AG10803 (cell line): ENCODE measurements at places on chromosomes 6 and 20.

GRCh38 chr20:14955399-14955798 lies 618.0 kb upstream of the FLRT3 start:
- no peak for DNase-seq

DNA sequence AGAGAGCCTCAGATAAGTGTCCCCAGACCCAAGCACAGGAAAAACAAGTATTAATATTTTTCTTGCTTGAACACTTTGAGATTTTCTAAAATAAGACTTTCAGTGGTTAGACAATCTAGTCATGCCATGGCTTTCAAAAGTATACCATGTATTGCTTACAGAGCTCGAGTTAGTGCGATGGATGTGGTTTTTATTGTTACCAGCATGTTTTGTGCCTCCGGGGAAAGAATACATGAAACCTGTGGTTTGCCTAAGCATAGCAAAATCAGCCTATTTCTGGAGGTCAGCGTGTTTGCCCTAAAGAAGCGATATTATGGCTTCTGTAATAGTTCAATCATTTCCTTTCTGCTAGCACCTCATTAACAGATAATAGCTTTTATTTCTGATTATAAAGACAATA lies 21.6 kb downstream of the RIN2 start:
- DNase-seq = no peak

DNA sequence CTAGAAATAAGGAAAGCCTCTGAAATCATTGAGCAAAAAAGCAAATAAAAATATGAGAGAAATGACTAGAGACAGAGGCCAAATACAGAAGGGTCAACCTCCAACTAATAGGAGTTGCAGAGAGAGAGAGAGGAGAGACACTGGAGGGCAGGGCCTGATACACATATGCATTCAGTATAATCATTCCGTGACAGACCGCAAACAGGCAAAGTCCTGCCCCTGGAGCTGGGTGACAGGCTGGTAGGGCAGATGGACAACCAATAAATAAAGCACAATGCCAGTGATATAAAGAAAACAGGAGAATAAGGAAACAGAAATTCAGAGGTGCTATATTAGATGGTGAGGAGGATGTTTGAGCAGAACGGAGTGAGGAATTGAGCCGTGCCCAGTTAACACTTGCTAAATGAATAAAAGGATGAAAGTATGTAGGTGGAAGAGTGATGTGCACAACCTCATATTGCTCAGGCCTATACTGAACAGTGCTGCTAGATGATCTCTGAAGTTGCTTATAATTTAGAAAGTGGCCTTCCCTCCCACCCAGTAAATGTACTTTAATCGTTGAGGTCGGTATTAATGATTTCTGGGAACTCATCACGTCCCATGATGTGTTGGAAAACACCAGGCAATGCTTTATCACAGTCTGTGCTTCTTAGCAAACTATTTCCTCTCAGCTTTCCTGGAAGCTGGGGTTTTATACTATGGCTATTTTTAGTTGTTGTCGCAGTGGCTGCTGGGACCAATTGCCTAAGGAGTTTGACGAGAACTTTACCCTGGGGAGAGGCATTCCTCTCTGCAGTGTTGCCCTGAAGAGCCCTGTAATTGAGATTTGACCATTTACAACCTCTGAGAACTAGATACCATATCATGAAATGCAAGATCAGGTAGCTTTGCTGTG lies 37.6 kb upstream of the CLIC5 start:
- DNase-seq = no peak

DNA sequence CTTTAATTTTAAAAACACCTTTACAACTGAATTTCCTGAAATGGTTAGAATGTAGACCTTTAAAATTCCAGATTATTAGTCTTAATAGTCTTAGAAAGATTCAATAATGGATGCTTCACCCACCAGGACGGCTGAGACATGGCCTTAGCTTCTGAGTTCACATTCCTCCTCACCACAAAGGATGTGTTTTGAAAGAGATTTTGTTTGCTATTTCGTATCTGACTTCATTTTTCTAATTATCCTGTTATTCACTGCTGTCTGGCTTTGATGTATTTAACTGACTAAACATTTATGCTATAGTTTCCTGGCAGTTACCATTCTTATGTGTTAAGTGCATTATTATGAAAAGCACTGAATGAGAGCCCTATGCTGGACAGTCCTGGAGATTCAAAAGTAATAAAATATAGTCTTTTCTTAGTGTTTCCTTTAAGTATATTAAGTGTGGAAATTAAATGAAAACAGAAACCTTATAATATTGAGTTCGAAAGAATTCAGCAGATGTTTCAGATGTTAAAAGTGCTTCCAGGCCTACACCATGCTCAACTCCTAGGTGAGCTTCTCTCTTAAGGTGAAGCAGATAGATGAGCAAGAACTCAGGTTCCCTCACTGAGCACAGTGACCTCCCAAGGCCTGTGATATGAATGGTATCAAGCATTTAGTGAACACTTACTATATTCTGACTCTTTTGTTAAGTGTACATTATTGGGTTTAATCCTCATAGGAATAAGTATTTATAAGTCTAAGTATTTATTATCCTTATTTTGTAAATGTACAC lies 40.3 kb downstream of the MAP3K4 start:
- DNase-seq = peak; percentile 76

DNA sequence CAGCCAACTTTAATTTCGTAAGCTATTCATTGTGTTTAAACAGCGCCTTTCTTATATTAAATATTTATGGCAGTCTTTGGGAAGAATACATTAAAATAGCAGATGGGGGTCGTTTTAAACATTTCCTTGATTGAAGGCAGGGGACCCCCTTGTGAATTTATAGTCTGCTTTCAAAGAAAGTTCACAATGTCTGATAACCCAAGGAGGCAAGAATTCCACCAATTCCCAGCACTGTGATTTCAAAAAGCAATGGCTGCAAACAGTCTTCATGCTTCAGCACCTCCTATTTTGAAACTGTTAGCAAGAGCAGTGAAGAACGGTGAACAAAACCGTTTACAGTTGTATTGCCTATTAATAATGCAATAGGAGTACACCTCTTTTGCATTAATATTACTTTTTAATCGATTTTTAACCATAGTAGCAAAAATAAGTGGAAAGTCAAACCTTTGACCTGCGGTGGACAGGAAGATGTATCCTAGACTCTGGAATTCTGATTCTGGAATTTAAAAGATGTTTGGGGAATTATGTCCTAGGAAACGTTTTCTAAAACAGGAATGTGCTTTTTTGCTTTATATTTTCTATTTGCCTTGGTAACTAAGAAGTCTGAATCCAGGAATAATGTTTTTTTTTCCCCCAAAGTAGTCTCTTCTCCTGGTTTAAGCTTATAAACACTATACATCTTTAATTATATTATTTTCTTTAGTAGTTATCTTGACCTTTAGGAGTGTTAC lies 393.0 kb downstream of the CDKAL1 start:
- DNase-seq = no peak

DNA sequence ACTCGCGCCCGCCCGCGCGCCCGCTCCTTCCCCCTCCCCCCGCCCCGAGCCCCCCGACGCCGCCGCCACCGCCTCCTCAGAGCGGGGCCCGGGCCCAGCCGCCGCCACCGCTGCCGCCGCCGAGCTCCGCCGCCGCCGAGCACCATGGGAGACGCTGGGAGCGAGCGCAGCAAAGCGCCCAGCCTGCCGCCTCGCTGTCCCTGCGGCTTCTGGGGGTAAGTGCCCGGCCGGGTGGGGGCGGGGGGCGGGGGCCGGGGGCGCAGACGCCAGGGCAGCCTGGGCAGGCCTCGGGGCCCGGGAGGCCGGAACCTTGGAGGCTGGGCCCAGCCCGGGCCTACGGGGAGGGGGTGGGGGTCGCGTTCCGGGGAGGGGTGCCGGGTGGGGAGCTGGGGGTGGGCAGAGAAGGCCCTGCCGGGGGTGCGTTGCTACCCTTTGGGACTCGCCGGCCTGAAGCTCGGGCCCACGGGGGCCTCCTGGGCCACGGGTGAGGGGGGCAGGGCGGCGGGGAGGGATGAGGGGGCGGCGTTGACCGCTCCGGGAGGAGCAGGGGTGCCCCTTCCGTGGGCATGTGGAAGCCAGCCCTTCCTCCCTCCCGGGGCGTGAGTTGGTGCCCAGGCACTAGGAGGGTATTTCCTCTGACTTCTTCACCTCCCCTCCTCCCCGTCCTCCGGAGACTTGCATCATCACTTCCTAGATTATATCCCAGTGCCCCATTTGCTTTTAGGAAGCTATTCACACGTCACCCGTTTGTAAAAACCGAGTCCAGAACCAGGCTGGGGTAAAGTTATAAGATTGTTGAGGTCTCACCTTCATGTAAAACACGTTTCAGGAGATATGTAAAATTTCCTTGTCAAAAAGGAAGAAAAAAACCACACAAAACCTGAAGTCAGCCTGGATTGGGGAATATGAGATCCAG lies 533 bp downstream of the ZFAND3 start:
- peak; percentile 67 for DNase-seq

DNA sequence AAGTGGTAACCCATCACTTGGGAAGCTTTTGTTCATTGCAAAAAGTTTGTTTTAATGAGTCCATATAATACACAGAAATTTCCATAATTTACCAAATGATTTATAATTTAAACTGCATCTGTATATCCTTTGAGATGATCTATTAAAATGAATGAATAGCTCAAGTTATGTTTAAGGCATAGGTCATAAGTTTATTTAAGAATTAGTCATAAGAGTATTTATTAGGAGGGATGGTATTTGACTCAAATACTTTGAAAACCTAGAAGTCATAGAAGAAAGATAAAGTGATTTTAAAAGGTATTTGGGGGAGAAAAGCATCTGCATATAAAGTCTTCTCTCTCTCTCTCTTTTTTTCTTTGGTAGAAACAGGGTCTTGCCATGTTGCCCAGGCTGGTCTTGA lies 388.5 kb downstream of the CDKAL1 start:
- no peak for DNase-seq

GRCh38 chr6:145704143-145704781 lies 31.1 kb downstream of the EPM2A start:
- peak; percentile 17 for DNase-seq

GRCh38 chr20:62845416-62846160 lies 16.0 kb downstream of the TCFL5 start:
- peak; percentile 6 for DNase-seq

DNA sequence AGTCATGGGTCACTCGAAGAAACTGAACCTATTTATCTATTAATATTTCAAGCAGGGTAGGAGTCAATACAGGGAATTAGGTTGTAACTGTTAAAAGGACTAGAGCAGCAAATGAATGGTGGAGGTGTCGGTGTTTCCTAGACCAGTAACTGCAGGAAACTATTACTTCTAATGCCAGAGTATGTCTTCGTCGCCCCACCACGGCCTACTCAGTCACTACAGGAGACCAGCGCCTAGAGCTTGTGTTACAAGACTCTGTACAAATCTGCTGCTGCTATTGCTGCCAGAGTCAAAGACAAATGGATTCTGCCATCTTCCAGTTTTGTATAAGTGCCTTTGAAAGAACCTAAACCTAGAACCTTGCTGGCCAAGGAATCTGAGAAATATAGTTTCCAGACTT lies 343.9 kb downstream of the SOX4 start:
- no peak for DNase-seq

GRCh38 chr20:15923030-15923776 lies 650.0 kb downstream of the KIF16B start:
- no peak for DNase-seq

DNA sequence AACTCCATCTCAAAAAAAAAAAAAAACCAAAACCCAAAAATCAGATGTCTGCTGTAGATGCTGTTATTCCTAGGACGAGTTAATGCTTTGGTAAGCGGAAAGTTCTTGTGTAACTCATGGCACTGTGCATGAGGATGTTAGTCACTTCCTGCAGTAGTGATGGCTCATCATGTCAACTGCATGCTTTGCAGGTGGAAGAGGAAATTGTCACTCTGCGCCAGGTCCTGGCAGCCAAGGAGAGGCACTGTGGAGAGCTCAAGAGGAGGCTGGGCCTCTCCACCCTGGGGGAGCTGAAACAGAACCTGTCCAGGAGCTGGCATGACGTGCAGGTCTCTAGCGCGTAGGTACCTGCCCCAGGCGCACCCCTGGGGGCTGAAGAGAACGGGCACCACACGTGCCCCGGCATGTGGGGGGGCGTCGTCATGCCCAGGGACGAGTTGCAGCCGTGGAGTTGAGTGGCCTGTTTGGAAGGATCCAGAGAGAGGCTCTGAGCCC lies 8.5 kb downstream of the TPD52L2 start:
- peak; percentile 85 for DNase-seq

DNA sequence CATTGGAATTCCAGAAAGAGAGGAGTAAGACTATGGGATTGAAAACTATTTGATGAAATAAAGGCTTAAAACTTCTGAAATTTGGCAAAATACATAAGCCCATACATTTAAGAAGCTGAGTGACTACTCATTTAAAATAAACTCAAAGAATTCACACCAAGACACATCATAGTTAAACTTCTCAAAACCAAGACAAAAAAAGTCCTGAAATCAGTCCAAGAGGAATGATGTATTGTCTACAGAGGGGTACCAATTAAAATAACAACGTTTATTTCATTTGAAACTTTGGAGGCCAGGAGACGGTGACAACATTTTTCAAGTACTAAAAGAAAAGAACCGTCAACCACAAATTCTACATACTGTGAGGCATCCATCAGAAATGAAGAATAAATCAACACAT lies 841.4 kb upstream of the MAP3K7 start:
- no peak for DNase-seq

- no peak for DNase-seq
Observed at GRCh38 chr20:47117773-47118172, 223.1 kb downstream of the EYA2 start.

GRCh38 chr6:23704479-23705052 lies 421.4 kb upstream of the NRSN1 start:
- DNase-seq = no peak

DNA sequence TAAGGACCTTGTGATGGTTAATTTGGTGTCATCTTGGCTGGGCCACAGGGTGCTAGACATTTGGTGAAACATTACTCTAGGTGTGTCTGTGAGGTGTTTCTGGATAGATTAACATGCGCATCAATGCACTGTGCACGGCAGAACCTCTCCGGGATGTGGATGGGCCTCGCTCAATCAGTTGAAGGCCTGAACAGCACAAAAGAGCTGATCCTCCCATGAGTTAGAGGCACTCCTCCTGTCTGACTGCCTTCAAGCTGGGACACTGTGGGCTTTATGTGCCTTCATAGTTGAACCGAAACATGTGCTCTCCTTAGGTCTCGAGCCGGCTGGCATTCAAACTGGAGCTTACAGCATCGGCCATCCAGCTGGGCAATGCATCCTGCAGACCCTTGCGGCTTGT lies 88.8 kb downstream of the HUS1B start:
- DNase-seq = no peak

DNA sequence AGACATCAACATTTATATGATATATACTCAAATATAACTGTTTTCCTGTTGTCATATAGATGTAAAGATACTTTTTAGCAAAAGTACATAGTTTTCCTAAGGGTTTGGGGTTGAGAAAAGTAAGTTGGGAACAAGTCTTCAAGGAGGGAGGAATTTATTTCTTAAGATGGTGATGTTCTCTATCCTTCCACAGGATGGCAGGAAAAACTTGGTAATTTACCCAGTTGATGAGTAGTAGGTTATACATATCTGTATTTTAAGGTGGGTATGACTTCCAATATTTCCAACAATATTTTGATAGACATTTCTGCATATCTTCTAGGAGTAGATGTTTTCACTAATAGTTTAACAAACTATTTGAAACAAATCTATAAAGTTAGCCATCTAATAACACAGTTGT lies 254.4 kb downstream of the RIMS1 start:
- DNase-seq = no peak
